ENCODE measurements at places on chromosomes 12 and 14.

- no peak for DNase-seq
Observed at GRCh38 chr14:43983721-43984120, 523.4 kb downstream of the FSCB start.

DNA sequence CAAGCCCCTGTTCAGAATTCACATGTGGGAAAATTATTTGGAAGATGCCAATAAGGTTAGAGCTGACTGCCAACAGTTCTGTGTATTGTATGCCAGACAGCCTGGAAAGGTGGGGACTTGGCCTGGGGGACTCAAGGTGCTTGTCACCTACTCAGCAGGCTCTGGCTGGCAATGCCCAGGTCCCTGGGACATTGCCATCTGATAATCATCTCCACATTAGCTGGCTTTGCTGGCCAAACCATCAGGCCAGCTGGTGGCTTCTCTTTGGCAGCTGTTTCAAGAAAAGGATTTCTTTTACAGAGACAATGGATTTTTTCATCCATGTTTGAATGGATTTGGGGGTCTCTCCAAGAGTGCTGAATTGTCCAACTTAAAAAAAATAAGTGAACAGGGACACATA, 165.2 kb downstream of the BRMS1L start:
- DNase-seq, result no peak

- DNase-seq, result no peak
Observed at GRCh38 chr14:68945190-68945584, 33.9 kb downstream of the ACTN1 start.

- DNase-seq, result no peak
Observed at GRCh38 chr14:90447720-90448497, 51.1 kb downstream of the CALM1 start.

GRCh38 chr14:39868949-39869348, 436.7 kb upstream of the FBXO33 start:
- DNase-seq, result no peak

DNA sequence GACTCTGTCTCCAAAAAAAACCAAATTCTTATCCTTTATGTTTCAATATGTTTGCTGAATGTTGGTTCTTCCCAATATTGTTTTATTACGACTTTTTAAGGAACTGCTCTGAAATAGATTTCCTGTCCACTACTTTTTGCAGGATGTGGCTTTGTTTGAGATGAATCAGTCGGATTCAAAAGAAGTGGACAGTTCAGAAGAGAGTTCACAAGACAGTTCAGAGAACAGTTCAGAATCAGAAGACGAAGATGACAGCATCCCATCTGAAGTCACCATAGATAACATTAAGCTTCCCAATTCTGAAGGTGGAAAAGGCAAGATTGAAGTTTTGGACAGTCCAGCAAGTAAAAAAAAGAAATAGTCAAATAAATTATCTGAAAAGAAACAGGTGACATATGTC, 8.2 kb downstream of the NOPCHAP1 start:
- DNase-seq, result no peak

DNA sequence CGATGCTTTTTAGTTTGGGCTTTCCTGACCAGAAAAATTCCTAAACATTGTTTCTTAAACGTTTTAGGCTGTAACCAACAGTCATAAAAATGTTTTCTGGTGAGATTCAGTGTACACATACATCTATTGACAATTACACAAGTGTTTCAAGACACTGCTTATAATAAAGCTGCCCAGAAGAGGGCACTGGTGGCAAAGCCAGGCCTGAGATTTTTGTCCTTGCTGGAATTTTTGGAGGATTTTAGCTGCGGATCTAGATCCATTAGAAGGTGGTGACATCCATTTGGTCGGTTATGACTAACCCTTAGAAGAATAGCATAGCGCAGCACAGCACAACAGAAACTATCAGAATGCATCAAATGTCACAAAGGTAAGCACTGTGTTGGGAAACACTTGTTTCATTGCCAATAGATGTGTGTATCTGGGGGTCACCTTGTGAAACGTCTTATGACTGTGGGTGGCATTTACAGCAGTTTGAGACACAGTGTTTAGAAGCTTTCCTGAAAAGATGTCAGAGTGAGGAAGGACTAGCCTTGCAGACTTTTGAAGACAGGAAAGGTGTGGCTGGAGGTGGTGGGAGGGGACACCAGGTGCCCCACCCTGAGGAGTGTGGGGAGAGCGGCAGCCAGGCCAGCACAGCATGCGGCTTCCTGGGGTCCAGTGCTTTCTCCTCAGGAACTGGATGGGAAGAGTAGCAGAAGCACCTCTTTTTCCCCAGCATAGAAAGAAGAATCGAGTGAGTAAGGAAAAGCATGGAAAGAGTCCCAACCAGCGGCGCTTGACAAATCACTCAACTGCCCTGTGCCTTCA, 54.7 kb upstream of the FKBP4 start:
- no peak for DNase-seq

DNA sequence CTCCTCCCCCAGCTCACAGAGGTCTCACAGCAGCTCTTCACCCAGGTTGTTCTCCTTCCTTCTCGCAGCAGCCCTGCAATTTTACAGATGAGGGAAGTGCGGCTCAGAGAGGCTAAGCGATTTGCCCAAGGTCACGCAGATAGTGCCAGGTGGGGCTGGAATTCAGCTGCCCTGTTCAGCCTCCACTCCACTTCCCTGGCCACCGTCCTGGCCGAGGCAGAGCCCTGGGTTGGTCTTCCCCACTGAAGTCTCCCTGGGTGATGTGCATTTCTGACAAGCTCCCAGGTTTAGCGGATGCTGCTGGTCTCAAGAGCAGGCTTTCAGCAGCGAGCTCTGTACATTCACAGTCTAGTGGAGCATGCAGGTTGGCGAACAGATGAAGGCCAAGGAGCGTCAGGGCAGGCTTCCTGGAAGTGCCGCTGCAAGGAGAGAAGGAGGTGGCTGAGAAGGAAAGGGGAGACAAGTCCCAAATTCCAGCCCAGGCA, 28.9 kb upstream of the EML1 start:
- no peak for DNase-seq

- no peak for DNase-seq
Observed at GRCh38 chr12:65560286-65560685, 264.0 kb upstream of the HMGA2 start.

GRCh38 chr12:112992541-112993398, 14.5 kb downstream of the OAS2 start:
- peak; percentile 56 for DNase-seq

DNA sequence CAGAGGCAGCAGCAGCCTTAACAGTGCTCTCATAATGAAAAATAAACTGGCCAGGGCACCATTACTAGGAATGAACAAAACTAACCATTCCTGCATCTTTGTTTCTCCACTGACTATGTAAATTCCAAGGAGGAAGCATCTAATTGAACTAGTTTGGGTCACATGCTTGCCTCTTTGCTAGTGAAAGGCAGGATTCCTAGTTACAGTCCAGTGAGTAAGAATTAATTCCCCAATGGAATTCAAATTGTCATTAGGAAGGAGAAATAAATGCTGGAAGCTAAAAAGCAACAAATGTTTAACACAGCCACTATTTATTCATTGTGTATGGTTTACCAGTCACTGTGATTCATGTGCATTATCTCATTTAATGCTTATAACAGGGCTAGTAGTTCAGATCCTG, 316.0 kb downstream of the CCDC91 start:
- no peak for DNase-seq

- no peak for DNase-seq
Observed at GRCh38 chr12:69961246-69961645, 136.2 kb downstream of the MYRFL start.

DNA sequence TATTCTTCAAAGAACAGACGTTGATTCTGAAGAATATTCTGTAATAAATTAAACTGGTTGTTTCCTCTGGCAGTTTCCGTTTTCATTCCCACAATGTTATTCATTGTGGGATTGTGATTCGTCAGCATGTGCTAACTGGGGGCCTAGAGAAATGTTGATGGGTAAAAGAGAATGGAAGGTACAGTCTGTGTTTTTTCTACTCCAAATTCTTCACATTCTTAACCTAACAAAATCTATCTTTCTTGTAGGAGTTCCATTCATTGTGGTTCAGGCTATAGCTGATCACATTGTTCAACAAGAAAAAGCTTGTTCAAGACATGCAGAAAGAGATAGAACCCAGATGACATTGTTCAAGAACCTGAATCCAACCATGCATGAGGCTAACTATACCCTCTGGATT, 5.9 kb downstream of the CD163 start:
- no peak for DNase-seq

GRCh38 chr12:64286521-64286920, 64.4 kb upstream of the KICS2 start:
- DNase-seq, result no peak

GRCh38 chr14:92937051-92937937, 14.3 kb downstream of the CHGA start:
- DNase-seq, result no peak

DNA sequence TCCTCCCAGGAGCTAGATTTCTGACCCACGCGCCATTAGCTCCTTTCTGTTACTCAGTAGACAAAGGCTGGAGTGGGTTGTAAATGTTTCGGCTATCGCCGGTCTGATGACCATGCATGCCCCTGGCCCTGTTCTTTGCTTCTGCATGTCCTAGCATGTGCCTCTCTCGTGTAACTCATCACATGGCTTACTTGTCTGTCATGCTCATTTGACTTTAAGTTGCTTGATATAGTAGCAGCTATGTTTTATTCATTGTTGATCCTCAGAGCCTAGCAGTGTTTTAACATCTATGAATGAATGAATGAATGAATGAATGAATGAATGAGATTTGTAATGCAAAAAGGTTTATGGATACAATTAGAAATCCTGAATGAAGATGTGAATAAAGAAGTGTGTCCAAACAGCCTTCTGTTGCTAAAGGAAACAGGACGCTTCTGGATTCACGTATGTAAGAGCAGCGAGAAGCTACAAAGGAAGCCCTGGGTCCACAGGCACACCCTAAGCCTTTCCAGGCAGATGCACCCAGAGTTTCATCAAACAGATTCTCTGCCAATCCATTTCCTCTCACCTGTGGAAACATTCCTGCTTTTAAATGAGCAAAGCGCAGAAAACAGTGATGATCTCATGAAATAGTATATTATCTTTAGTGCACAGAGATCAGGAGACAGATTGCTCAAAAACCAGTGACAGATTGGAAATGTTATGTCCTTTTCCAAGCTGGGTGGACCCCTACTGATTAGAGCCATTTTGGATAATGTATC, 3.4 kb downstream of the GSG1 start:
- no peak for DNase-seq

DNA sequence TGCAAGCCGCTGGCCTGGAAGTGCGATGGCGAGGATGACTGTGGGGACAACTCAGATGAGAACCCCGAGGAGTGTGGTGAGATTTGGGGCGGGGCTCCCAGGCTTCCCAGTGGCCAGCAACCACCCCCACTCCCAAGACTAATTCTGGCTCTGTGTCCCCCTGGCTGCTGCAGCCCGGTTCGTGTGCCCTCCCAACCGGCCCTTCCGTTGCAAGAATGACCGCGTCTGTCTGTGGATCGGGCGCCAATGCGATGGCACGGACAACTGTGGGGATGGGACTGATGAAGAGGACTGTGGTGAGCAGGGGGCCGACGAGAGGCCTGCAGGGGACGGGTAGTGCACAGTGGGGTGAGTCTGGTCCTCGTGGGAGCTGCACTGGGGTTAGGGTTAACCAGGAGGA, 12.1 kb upstream of the NXPH4 start:
- DNase-seq, result no peak

DNA sequence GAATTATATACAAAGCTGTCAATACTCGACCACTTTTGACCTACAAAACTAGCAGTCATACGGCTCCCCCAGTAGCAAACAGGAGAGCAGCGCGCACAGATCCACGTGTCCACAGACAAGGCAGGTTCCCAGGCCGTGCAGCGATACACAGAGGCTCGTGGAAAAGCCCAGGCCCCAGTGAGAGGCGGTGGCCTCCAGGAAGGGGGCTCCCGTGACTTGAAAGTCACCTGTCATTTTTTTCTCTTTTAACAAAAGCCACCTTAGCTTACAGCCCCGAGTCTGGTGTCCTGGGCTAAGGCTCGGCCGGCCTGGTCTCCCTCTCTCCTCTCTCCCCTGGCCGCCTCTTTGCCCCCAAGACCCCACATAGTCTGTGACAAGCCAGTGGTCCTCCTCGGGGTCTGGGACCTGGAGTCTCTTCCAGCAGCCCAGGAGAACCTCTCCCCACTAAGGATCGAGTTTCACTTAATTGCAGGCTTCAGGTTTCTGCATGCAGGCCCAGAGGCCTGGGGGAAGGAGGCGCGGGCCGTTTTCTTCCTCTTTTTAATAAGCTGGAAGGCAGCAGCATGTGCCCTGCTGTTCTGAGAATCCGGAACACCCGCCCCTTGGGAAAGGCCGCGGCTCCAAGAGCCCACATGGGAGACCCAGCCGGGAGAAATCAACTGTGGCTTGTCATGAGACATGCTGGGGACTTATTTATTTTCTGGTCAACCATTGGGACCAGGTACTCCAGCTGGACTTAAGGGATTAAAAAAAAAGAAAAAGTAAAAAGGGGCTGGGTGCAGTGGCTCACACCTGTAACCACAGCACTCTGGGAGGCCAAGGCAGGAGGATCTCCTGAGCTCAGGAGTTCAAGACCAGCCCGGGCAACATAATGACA, 15.9 kb downstream of the NCOR2 start:
- DNase-seq, result peak; percentile 45

- DNase-seq, result no peak
Observed at GRCh38 chr14:97924922-97925613, 1127.9 kb downstream of the VRK1 start.

GRCh38 chr12:82527165-82527780, 159.4 kb upstream of the TMTC2 start:
- no peak for DNase-seq

DNA sequence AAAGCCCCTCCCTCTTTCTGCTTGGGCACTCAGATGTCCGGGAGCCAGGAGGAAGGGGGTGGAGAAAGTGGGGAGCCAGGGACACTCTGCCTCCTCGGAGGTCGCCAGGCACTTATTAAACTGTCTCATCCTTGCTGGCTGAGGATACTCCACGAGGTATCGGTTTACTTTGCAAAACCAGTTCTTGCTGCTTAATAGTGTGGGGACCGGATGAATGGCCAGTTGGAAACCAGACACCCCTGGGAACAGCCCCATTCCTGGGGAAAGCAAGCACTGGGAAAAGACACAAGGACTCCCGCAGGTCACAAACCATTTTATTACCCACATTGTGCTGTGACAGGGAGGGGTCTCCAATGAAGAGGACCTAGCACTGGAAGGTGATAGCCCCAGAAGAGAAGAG, 34.2 kb downstream of the CCDC88C start:
- DNase-seq, result no peak

- DNase-seq, result no peak
Observed at GRCh38 chr12:122086641-122087285, 8.2 kb downstream of the MLXIP start.

DNA sequence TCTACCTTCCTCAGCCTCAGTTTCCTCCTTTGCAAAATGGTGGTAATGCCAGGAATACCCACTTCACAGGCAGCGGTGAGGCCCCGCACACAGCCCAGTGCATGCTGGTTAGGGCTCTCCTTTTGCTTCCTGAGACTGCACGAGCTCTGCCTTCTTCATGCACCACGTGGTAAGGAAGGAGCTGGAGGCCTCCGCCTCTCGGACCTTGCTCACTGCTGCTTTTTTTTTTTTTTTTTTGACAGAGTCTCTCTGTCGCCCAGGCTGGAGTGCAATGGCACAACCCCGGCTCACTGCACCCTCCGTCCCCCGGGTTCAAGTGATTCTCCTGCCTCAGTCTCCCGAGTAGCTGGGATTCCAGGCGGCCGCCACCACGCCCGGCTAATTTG, 18.1 kb downstream of the TAMALIN start:
- peak; percentile 57 for DNase-seq
